NCI-H1092 treated with DMSO at 0.1 percent for 48 hours (cell line): ENCODE measurements at places on chromosomes 4 and X.

DNA sequence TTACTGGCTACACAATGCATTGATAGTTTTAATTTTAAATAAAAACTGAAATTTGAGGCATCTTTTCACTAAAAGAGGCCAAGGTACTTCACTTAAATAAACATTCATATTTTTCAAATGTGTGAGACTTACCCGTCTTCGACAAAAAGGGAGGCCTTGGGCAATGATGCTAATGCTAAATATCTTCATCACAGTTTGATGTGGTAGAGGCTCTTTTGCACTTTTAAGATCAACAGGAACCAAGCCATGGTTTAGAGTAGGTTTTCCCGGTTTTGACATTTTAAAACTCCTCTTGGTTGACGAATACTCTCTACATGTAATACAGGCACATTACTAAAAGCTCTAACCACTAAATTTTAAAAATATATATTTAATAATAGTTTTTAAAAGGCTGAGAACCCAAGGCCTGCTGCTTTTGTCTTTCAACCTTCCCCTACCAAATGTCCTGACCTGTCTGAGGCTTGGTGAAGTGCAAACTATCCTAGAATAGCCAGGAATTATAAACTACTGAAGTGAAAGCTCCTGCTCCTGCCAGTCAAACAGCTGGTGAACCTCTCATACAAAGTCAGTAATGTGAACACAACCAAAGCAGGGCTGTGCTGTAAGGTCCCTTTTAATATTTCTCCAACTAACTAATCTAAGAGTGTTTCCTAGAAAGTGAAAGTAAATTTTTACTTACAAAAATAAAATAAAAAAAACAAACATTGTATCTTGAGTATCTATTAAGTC is 153.7 kb downstream of the FBXW7 start:
- no peak for DNase-seq

GRCh38 chrX:47746446-47746845 is 87.5 kb upstream of the UXT start:
- no peak for DNase-seq

GRCh38 chr4:170051402-170051801 is 25.2 kb upstream of the MFAP3L start:
- no peak for DNase-seq

DNA sequence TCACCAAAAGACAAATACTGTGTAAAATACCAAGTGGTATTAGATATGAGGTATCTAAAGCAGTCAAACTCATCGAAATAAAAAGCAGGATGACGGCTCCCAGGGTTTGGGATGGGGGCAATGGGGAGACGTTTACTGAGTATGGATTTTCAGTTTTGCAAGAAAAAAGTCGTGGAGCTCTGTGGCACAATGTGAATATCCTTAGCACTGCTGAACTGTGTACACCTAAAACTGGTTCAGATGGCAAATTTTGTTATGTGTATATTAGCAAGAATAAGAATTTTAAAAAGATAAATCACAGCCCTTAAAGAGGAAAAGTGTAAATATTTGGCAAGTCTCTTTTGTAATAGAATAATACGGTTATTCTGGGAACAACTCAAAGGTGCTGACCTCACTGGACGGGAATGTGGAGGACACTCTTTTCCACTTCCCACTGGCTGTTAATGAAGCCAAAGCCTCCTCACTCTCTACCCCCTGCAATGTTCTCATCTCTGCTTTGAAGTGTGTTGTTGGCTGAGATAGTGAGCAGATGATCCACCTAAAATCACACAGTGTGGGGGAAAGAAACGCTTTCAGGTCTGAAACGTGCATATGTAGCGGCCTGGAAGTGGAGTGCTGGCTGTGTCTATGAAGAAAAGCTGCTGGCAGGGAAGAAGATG is 49.2 kb downstream of the SEL1L3 start:
- DNase-seq, result peak; percentile 19

DNA sequence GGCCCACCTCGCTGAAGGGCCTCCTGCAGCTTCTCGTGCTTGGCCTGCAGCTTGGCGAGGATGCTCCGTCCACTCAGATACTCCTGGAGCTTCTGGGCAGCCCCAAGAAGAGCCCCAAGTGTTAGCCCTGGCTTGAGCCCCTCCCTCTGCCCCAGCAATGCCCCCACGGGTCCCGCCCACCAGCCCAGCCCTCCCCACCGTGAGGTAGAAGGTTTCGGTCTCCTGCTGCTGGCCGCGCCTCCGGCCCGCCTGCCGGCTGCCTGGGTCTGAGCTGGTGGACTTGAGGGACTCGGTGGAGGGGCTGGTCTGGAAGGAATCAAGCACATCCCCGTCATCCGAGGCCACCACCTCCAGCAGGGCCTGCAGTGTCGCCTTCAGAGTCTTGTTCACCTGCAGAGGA is 8.7 kb downstream of the AVPR2 start:
- DNase-seq, result no peak

DNA sequence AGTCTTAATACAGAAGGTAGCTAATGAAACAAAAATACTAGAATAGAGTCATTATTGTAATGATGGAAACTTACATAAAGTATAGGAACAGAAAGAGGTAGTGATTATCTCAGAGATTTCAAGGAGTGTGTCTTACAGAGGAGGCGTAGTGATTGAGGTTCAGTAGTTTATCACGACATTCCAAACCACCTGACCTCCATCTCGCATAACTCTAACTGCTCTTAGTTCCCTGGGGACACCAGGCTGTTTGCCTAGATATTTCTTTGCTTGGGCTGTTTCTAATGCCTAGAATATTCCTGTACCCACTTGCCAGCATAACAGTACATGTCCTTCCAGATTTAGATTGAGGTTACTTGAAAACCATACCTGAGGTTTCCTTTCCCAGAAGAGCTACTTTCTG is 29.1 kb downstream of the STAG2 start:
- no peak for DNase-seq

- DNase-seq, result peak; percentile 8
Measured at GRCh38 chr4:11632025-11632424, 203.3 kb upstream of the HS3ST1 start.

GRCh38 chr4:138912704-138913340 is 102.8 kb upstream of the NOCT start:
- peak; percentile 70 for DNase-seq

DNA sequence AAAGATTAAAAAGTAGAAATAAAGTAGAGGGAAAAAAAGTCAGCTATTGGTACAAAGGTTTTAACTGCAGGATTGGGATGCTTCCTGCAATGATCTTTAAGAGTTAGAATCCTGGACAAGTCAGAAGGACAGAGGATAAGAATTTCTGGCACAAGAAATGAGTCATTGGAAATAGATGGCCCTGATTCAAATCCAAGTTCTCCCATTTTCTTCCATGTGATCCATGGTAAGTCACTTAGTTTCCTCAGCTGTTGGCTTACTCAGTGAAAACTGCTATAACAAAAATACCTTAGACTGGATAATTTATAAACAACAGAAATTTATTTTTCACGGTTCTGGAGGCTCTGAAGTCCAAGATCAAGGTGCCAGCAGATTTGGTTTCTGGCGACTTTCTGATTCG is 13.3 kb upstream of the TBC1D19 start:
- no peak for DNase-seq

DNA sequence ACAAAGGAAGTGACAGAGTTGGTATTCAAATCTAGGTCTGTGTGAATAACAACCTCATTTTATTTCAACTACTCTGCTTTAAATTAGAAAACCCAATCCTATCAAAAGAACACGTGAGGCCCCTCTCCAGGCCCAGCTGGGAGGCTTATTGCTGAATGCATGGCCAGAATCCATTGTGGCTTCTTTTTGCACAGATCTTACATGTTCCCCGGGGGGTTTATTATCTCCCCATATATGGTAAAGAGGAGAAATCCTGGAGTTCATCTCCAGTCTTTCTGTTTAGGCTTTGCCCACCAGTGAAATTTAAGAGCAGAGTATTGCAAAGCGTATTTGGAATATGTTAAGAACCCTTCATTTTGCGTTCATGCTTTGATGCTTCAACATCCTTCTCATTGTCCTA is 655.6 kb downstream of the IL1RAPL1 start:
- DNase-seq, result no peak

- DNase-seq, result no peak
Measured at GRCh38 chr4:6724421-6725111, 8.6 kb downstream of the BLOC1S4 start.

DNA sequence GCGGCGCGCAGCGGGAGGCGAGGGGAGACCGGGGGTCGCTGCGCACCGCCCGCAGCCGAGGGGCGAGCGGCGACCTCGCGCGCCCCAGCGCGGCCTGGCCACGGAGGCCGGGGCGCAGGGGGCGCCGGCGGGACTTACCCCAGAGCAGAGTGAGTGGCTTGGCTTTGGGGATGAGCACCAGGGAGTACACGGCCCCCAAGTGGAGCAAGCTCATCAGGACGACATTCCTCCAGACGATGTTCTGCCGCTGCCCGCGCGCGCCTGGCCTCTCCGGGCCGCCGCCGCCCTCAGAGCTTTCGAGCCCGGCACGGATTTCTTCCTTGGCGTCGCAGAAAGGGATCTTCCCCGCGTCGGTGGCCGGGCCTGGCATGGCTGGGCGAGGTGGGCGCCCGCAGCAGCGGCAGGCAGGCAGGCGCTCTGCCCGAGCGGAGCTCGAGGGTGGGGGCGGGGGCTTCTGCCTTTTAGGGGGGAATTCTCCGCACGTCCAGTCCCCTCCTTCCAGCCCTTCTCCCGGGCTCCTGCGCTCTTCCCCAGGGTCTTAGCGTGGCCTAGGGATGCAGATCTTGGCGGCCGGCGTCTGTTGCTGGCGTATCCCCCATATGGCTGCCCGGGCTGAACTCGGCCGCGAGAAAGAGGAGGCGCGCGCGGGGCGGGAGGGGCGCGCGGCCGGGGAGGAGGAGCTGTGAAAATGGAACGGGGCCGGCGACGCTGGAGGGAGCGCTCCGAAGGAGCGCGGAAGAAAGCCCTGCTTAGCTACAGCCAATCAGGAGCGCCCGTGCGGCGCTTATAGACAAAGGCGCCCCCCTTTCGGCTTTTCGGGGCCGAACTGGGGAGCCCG is at the start of gene SCD5:
Gene SCD5, minus strand, starts transcription at position 629 of the 838 bp plus-strand sequence. Its CDS starts 259 bp downstream, at position 370.
- DNase-seq, result peak; percentile 48

GRCh38 chr4:38462367-38463055 is 201.5 kb upstream of the KLF3 start:
- no peak for DNase-seq

GRCh38 chrX:13569479-13570260 is at the start of gene EGFL6:
EGFL6 (plus strand) TSS chrX:13569601; CDS start chrX:13569862, 261 bp downstream.
- peak; percentile 8 for DNase-seq

- no peak for DNase-seq
Measured at GRCh38 chr4:89803915-89804314, 33.0 kb downstream of the SNCA start.

- DNase-seq, result no peak
Measured at GRCh38 chrX:31337332-31337731, 265.5 kb upstream of the FTHL17 start.

GRCh38 chr4:856225-856901 is 30.4 kb upstream of the CPLX1 start:
- no peak for DNase-seq

GRCh38 chr4:83658806-83659205 is 122.9 kb downstream of the GPAT3 start:
- no peak for DNase-seq

- no peak for DNase-seq
Measured at GRCh38 chr4:163878336-163879121, 384.0 kb downstream of the TMA16 start.

- DNase-seq, result no peak
Measured at GRCh38 chrX:56397636-56398035, 165.5 kb downstream of the KLF8 start.

GRCh38 chr4:54487491-54487890 is 170.3 kb upstream of the KIT start:
- DNase-seq, result no peak

- DNase-seq, result no peak
Measured at GRCh38 chr4:151532001-151532708, 123.2 kb downstream of the FHIP1A start.

DNA sequence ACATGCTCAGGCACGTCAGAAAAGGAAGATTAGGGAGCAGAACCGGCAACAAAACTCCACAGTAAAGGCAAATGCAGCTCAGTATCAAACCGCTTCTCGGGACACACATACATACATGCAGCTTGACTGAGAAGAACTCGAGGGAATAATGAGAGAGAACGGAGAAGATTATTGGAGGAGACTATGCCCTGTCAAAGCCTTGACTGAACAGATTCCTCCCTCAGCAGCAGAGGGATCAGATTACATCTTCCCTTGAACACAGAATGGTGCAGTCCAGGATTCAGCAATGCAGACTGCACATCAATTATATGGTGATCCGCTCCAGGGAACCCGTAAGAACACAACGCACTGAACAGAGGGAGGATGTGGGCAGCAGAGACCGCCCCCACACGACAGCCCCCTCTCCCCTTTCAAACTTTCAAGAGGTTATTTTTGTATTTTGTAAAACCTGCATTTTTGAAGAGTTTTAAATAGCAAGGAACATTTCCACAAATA is 183.2 kb downstream of the FBXW7 start:
- peak; percentile 89 for DNase-seq

- no peak for DNase-seq
Measured at GRCh38 chr4:9735515-9735914, 45.9 kb upstream of the DRD5 start.

DNA sequence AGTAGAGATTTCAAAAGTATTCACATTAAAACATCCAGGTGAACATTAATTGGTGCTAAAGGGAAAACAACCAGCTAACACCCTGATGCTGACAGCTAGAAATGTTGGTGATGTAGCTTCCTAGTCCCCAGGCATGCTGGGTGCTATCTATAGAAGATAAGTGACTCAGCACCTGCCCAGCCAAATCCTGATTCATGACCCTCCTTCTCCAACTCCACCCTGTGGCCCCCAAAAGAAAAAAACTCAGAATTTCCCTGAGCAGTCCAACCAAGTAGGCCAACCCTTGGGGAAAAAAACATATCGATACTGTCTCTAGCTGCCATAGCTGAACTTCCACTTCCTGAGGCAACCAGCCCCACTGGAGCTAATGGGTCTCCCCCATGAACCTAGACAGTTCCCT is 197.6 kb upstream of the KLF3 start:
- no peak for DNase-seq

GRCh38 chr4:2968381-2968780 is 5.0 kb downstream of the GRK4 start:
- DNase-seq, result no peak

- DNase-seq, result no peak
Measured at GRCh38 chr4:45063696-45064095, 337.3 kb upstream of the GNPDA2 start.

GRCh38 chrX:91434351-91435168 is at the start of gene PABPC5:
PABPC5 (plus strand) TSS chrX:91434839; CDS start chrX:91435578, 739 bp downstream.
- DNase-seq, result no peak

- no peak for DNase-seq
Measured at GRCh38 chr4:142110136-142110535, 473.8 kb downstream of the IL15 start.

GRCh38 chr4:15410750-15411149 is 17.1 kb upstream of the C1QTNF7 start:
- DNase-seq, result no peak
